ENCODE measurements at places on chromosomes 2 and 18.

DNA sequence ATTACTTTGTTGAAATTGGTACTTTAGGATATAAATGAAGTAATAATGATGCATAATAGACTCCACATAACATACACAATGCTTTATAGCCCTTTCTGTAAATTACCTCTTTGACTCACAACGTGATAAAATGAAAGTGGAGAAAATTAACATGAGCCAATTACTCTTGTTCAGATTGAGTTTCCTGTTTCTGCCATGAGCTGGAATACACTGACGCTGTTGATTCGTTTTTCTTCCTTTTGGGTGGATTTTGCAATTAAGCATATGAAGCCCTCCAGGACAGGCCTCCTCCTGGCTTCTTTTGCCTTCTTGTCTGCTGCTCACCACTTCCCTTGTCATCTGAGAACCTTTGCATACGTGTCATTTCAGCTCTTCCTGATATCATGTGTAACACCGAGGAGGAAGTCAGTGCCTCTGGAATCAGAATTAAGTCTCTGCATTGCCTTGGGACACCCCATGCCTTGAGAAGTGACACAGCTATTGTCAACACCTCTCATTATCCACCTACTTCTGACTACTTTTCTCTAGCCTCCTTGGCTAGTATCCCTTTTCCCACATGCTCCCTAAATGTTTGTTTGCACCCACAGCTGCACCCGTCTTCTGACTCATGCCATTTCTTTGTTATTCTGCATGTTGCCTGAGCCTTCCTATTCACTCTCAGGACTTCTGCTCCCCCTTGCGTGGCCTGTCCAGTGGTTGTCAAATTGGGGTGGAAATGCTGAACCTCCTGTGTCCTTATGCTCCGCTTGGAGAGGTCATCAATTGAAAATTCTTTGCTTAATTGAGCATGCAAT, 134.1 kb downstream of the FMNL2 start:
- no peak for DNase-seq

- DNase-seq: peak; percentile 70
Measured at GRCh38 chr2:184598002-184598315, 370 bp upstream of the ZNF804A start.

DNA sequence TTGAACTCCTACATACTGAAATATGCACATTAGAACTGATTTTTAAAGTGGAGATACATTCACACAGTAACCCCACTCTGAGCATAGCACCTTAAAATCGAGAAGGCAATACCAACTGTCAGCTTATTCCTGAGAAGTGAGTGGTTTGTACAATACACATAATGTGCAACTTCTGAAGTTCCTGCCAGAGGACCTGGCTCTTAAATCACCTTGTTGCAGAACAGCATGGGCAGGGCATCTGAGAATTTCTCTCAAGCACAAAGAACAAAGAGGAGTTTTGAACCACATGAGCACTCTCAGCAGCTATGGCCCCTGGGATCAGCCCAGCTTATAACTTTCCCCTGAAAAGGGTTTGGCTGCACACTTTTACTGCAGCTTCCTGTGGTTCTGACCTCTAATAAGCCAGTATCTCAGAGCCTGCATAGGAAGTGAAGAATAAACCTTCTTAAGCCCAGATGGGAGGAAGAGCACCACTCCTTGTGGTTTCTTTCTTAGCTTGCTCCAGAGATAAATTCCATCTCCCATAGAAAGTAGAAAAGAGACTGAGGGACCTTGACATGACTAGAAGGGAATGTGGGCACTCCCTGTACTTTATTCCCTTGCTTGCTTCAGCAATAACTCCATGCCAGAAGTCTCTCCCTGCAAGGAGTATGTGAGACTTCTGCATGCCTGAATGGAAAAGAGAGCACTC, 862.3 kb downstream of the SUCLG1 start:
- DNase-seq: no peak

GRCh38 chr18:69480460-69480859, 79.8 kb downstream of the DOK6 start:
- DNase-seq: no peak

GRCh38 chr2:207308519-207309224, 142.9 kb upstream of the KLF7 start:
- DNase-seq: no peak

GRCh38 chr18:57542812-57543427, 43.6 kb downstream of the FECH start:
- DNase-seq: no peak

- DNase-seq: no peak
Measured at GRCh38 chr2:214630402-214631045, 179.0 kb downstream of the BARD1 start.

DNA sequence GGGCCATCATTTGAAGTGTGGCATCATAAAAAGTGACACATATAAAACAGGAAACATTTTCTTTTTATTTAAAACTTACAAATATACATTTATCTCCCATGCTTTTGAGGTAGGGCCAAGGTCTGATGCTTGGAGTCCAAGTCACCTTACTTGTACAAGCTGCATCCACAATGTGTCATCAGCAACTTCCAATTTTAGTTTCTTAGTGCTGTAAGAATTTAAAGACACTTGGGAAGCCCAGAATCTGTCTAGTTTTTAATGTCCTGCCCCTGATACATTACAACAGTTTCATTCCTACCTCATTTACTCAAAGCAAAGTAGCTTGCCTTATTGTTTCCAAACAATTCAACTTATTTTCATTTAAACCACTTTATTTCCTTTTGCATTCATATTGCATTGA, 297.7 kb downstream of the MTX2 start:
- no peak for DNase-seq

DNA sequence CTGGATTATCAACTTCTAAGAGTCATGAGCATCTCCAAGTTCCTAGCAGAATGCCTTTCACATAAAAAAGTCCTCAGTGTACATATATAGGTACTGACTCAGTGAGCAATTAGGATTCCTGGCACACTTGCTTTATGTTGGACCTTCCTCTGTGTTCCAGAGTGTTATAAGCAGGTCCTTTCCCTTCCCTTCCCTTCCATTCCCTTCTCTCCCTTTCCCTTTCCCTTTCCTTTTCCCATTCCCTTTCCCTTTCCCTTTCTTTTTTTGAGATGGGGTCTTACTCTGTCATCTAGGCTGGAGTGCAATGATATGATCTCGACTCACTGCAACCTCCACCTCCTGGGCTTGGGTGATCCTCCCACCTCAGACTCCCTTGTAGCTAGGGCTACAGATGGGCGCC, 48.7 kb downstream of the SCN3A start:
- DNase-seq: no peak

DNA sequence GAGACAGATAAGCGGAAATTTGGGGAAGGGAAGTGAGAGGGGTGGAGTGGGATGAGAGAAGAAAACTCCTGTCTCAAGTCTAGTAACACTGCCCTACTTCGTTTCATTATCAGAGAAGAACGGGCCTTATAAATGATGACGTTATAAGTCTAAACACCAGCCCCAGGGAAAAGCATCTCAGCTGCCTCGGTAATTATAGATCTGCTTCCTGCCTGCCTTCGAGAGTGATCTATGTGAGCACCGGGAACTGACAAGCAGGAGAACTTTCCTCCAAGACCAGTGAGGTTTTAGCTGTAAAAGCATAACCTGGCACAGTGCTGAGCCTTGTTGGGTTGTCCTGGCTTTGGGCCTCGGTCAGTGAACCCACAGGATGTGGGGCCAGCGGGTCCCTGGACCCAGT, 227.9 kb upstream of the SIX2 start:
- DNase-seq: no peak

GRCh38 chr2:217996361-217996760, 6.4 kb downstream of the TNS1 start:
- DNase-seq: no peak

- no peak for DNase-seq
Measured at GRCh38 chr18:49479381-49480137, 7.5 kb downstream of the C18orf32 start.

- DNase-seq: peak; percentile 41
Measured at GRCh38 chr2:95357717-95358280, 44.7 kb upstream of the FAHD2A start.

DNA sequence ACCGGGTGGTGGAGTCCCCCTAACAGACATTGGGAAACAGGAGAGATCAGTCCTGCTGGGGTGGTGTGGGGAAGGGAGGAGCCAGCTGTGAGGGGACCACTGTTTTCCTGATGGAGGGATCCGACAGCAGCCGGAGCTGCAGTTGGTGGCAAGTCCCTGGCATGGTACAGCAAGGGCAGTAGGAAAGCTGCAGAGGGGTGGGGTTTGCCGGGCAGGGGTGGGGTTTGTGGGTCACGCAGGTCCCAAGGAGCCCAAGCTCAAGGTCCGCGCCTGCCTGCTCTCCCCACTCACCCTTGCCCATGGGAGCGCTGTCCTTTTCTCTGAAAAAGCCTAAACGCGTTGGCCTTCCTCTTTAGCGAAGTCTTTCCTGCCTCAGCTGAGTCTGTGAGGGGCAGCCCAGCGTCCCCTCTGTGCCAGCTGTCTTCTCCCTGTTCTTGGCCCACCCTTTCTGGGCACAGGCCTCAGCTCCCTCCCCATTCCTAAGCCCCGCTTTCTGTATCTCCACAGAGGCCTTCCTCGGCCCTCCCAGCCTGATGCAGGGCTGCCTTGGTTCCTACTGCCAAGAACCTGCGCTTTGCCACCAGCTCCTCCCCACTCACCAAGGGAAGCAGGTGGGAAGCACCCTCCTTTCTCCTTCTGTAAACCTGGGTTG, 29.3 kb upstream of the INHBB start:
- no peak for DNase-seq

GRCh38 chr2:194769030-194769429, 888.0 kb upstream of the SLC39A10 start:
- no peak for DNase-seq

DNA sequence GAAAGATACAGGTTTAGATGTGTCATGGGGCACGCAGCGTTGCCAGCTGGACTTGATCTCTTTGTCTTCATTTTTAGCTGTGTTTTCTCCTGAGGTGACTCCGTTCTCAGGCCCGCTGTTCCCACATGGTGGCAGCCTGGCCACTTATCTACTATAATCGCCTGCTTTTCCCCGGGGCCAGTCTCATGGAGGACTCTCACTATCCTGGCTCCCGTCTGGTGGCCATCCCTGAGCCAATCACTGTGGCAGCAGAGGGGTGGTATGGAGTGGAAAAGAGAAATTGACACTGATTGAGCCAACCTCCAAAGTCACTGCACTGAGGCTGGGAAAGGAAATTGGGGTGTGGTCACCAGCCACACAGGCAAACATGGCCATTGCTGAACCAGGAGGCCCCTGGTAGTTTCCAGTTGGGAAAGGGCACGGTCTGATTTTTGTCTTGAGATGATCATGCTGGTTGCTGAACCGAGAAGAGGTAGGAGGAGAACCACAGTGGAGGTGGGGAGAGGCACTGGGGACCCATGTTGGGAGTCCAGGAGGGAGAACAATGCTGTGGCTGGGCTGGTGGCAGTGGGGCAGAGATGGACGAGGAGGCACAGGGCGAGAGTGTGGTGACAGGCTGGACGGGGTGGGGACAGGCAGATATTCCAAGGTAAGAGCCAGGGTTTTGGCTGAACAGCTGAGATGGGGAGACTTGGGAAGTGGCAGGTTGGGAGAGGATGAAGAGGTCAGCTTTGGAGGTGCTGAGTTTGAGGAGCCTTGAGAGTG, 45.6 kb downstream of the KCNIP3 start:
- DNase-seq: peak; percentile 54

DNA sequence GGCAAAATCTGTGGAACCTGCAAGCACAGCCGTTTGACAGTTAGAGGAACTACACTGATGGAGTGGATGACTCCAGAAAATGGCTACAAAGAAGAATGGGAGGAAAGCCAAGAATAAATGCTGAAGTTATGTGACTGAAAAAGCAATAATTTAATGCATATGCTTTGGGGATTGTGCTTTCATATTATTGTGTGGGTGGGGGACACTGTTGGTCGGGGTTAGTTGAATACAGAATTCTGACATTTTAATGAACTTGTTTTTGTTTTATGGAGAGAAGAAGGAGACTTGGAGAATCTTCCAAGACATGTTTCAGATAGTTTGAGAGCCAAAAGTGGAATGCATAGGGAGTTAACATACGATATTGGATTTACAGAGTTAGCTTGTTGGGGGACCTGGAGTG, 68.5 kb downstream of the NRP2 start:
- DNase-seq: no peak

GRCh38 chr2:201813996-201814760, 7.8 kb downstream of the CDK15 start:
- no peak for DNase-seq

DNA sequence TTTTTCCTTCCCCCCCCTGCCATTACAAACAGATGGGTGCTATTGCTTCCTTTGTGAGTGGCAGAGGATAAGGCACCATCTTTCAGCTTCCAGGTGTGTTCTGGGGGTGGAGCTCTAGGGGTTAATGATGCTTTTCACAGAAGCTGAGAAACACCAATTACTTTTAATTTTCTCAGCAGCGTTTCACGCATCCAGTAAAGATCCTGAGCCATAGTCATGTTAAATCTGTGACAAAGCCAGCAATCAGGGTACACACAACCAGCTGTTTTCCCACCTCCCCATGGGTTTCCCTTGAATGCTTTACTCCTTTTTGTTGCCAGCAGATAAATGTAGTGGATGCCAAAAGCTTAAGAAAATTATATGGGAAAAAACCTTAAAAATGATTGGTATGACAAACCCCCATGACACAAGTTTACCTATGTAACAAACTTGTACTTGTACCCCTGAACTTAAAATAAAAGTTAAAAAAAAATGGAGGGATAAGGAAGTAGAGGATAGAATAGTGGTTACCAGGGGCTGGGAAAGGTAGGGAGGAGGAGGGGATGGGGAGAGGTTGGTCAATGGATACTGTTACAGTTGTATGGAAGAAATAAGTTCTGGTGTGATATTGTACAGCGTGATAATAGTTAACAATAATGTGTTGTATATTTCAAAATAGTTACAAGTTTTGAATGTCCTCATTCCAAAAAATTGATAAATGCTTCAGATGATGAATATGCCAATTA, 70.0 kb downstream of the ACOXL start:
- DNase-seq: no peak

- no peak for DNase-seq
Measured at GRCh38 chr2:193462411-193462810, 1267.7 kb upstream of the TMEFF2 start.

- DNase-seq: no peak
Measured at GRCh38 chr2:204315236-204315662, 230.0 kb upstream of the PARD3B start.

DNA sequence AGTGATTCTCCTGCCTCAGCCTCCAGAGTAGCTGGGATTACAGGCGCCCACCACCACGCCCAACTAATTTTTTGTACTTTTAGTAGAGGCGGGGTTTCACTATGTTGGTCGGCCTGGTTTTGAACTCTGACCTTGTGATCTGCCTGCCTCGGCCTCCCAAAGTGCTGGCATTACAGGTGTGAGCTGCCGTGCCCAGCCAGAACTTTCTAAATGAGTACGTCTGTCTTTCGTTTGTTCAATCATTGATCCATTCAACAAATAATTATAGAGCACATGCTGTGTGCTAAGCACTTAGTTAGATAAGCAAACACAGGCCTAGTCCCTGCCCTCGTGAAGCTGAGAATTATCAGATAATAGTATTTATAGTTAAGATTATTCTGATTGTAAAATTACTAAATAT, 56.5 kb downstream of the TTC39C start:
- no peak for DNase-seq

Data from left forelimb (tissue), 1 donor.